Gastrocnemius medialis (tissue), 4 donors: ENCODE measurements at places on chromosomes 1 and 21. TPM values are rescaled to one million over a fixed set of nuclear protein-coding genes. Genes with fewer than 3 reads are reported as not detected.

DNA sequence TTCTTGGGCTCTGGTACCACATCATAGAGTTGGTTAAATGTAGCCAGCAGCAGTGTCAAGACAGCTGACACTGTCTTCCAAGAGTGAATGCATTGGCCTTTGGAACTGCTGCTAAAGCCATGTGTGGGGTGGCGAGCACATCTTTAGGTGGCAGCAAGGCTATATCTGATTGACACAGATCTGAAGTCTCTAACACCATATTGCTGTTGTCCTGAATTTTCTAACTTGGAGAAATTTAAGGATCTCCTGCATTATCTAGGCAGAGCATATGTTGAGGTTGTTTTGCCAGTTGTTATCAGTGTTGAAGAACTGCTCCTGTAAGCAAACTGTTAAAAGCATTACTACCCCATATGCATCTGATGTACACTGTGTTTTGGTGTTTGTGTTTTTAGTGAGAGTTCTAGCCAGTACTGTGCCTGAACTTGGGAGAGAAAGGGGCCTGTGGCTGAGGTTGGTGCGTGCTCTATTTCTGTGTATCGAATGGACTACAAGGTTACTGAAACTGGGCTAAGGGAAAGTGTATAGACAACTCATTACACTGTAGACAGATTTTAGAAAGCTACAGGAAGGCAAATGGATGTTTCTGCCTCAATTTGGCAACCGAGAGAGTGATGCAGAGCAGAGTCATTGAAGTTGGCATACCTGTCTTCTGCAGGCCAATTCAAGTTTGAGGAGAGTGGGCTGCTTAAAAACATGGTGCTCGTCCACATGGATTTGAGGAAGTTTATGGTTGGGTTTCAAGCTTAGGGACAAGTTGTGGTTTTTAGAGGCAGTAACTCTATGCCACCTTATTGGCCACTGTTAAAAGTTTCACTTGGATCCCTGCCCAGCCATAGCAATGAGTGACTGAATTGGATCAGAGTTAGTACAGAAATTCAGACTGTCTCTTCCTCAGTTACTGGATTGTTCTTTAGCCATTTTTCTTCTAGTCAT lies 16.9 kb downstream of the DYRK3 start:
- peaks cover 3% of the 10 kb centered on the region for H3K4me1 ChIP-seq
- no peaks in the 10 kb centered on the region for H3K36me3 ChIP-seq
- no peak overlapping the region for H3K4me3 ChIP-seq
- no peak overlapping the region for H3K27ac ChIP-seq

DNA sequence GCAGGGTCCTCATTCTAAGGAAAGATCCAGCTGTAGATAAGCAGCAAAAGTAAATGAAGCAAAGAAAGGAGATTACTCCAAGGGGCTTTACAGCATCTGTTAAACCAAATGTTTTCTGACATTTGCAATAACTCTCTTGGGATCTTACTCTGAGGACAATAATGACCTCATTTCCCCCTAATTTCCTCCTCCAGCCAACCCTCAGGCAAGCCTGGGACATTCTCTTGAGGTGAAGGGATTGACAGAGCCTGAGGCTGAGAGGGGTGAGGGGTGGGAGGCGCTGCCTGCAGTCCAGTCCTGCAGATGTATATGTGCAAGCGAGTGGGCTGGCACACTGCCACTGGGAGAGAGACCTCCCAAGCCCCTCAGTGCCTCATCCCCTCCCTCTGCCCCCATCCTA lies 40.5 kb upstream of the NEK2 start:
- DNase-seq, result no peak
- H3K4me1 ChIP-seq, result no peaks in the 10 kb centered on the region
- no peak overlapping the region for H3K4me3 ChIP-seq
- no peaks in the 10 kb centered on the region for H3K36me3 ChIP-seq
- no peak overlapping the region for H3K27ac ChIP-seq

Gene MAB21L3
- total RNA-seq, result 0.07 TPM

- peak overlapping the region; percentile 78 for H3K27ac ChIP-seq
- H3K4me1 ChIP-seq, result peaks cover 5% of the 10 kb centered on the region
- no peaks in the 10 kb centered on the region for H3K27me3 ChIP-seq
- peak overlapping the region; percentile 47 for H3K4me3 ChIP-seq
Observed at GRCh38 chr1:172143384-172144055, 277.0 kb upstream of the C1orf105 start.

DNA sequence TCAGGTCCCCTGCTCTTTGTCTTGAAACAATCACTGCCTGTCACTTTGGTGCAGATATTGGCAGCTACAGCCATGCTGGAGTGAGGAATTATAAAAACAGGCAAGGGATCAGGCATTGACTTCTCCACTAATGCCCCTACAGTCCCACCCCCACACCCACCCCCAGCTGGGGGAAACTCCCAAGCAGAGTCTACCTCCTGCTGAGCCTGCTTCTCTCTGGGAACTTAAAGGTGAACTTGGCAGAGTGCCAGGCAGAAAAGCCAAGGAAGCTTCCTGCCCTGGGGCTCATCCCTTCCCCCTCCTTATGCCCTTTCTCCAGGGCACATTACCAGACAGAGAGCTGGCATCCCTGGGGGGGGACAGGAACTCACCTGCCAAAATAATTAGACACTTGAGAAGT lies 6.7 kb downstream of the NCMAP start:
- H3K27me3 ChIP-seq, result peaks cover 5% of the 10 kb centered on the region
- peaks cover 5% of the 10 kb centered on the region for H3K4me1 ChIP-seq
- DNase-seq, result no peak
- H3K4me3 ChIP-seq, result no peak overlapping the region
- H3K36me3 ChIP-seq, result no peaks in the 10 kb centered on the region

- H3K4me3 ChIP-seq, result no peak overlapping the region
- no peak overlapping the region for H3K27ac ChIP-seq
- H3K27me3 ChIP-seq, result no peaks in the 10 kb centered on the region
- peak; percentile 52 for DNase-seq
- H3K36me3 ChIP-seq, result no peaks in the 10 kb centered on the region
Observed at GRCh38 chr1:209601809-209602657, 18.5 kb downstream of the CAMK1G start.

DNA sequence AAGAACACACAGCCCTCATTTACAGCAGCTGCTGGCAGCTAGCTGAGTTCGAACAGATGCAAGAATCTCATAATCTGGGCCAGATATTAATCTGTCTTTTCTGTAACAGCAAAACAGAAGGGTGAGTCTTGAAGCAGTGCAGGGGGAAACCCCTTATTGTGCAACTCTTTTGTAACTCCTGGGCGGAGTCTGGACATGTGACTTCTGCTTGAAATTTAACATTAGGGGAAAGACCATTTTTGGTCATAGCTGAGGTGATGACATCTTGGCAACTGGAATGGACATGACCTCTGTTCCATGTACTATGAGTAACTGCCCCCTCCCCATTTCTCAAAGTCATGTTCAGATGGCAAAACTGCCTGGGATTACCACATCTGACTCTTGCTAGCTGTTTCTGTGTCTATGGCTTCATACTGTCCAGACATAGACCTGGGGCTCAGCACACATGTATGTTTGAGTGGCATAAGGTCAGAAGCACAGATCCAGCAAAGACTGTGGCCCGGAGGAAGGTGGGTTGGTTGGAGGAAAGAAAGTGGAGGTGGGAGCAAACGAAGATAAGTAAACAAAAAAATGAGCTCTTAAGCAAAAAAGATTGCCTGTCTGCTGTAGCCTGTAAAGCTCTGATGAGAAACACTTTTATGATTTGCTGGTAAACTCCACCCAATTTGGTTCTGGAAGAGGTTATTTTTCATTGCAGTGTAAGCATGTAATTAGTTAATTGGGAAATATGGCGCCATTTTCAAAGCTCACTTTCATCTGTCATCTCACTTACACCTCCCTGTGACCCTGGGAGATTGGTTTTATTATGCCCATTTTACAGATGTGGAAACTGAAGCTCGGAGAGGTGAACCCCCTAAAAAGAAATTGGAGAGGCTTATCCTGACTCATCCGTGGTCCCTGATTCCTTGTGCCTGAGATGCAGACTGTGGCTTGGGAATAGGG lies 26.1 kb downstream of the ETS2 start:
- no peak overlapping the region for H3K4me3 ChIP-seq
- H3K27me3 ChIP-seq, result no peaks in the 10 kb centered on the region
- peaks cover 9% of the 10 kb centered on the region for H3K4me1 ChIP-seq
- no peaks in the 10 kb centered on the region for H3K36me3 ChIP-seq
- peak; percentile 83 for DNase-seq

Gene OTUD3
- total RNA-seq, result 4.2 TPM

DNA sequence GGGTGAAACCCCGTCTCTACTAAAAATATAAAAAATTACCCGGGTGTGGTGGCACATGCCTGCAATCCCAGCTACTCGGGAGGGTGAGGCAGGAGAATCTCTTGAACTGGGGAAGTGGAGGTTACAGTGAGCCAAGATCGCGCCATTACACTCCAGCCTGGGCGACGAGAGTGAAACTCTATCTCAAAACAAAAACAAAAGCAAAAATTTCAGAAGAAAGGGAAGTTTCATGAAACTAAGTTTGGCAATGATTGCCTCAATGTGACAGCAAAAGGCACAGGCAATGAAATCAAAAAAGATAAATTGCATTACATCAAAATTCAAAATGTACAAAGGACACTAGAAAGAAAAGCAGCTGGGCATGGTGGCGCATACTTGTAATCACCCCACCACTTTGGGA lies 40.1 kb downstream of the BTF3L4 start:
- no peaks in the 10 kb centered on the region for H3K36me3 ChIP-seq
- no peak overlapping the region for H3K4me3 ChIP-seq
- no peak overlapping the region for H3K27ac ChIP-seq

GRCh38 chr1:77614037-77614436 lies 68.4 kb downstream of the ZZZ3 start:
- H3K27me3 ChIP-seq, result no peaks in the 10 kb centered on the region
- no peak overlapping the region for H3K4me3 ChIP-seq
- no peak overlapping the region for H3K27ac ChIP-seq
- no peaks in the 10 kb centered on the region for H3K4me1 ChIP-seq
- no peaks in the 10 kb centered on the region for H3K36me3 ChIP-seq

Gene APP
- total RNA-seq, result 45.8 TPM

Gene ACTL8
- total RNA-seq, result not detected

DNA sequence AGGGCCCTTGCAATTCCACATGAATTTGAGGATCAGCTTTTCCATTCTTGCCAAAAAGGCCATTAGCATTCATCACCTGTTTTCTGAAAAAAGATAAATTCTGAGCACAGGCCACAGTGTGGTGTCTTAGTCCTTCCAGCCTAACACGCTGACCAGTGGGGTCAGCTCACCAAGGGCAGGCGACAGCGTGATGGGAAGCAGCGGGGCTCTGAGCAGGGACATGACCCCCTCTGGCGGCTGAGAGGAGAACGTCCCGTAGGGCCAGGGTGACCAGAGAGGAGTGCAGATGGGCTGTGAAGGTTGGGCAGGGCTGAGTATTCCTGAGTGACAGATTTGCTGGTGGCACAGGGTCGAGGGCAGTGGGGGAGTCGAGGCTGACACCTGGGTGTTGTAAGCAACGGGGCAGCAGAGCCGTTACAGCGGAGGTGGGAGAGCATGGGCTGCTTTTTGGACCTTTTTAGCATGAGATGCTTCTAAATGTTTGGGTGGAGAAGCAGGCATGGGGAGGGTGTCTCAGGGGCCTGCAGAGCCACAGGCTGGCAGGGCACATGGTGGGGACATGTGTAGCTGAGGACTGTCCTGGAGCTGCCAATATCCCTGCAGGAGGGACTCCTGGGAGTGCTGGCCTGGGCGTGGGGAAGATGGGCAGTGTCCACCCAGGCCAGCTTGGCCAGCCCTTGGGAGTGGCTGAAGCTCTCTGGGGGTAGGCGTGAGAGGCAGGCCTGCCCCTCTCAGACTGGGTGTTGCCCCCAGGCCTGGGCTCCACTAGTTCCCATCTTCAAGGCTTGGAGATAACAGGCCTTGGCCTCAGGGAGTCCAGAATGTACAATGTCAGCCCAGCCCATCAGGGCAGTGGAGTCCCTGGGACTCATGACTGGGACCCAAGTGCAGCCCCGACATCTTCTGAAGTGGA lies 8.6 kb upstream of the CALML6 start:
- DNase-seq, result peak; percentile 84
- no peak overlapping the region for H3K4me3 ChIP-seq
- H3K27ac ChIP-seq, result peak overlapping the region; percentile 4
- H3K27me3 ChIP-seq, result no peaks in the 10 kb centered on the region

GRCh38 chr1:98053471-98054366 lies 132.9 kb upstream of the DPYD start:
- H3K4me1 ChIP-seq, result peaks cover 4% of the 10 kb centered on the region
- no peak for DNase-seq
- H3K4me3 ChIP-seq, result peak overlapping the region; percentile 57
- no peak overlapping the region for H3K27ac ChIP-seq

Gene PCP4
- total RNA-seq, result not detected

Gene G0S2
- total RNA-seq, result 46.8 TPM

DNA sequence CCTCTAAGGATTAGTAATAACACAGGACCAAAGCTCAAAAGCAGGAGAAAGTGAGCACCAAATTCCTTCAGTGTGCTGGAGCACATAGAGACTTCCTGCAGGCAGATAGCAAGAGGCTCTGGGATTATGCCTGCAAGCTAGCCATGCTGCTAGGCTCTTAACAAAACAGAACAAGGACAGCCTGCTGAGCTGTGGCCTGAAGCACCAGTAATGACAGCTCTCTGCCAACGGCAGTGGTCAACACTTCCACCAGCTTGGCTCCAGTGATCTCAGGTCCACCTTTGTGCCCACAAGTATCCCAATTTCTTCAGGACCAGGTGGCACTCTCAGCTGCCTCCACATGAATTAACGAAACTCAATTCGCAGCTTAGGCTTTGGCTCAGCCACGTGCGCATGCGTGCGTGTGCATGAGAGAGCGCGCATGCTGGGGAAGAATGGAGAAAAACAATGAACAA lies 64.2 kb downstream of the SLC45A1 start:
- peaks cover 98% of the 10 kb centered on the region for H3K4me1 ChIP-seq
- H3K4me3 ChIP-seq, result no peak overlapping the region
- DNase-seq, result no peak
- H3K36me3 ChIP-seq, result no peaks in the 10 kb centered on the region

DNA sequence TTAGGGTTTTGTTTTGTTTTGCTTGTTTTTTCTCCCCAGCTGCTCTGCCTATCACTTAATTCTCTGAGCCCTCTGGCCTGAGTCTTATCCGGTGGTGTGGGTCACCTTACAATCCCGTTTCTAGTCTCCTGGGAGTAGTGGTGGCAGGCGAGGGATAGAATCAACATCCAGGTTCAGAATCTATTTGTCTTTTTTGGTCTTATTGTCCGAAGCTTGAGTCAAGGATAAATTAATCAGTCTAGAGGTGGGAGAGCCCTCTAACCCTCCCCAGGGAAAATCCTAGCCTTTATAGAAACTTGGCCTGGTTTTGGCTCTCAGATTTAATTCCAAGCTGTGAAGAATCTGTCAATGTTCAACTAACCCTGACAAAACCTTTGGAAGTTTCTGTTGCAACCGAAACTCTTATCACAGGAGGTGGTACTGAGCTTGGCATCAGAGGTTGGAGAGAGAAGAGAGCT lies 246.3 kb downstream of the FGGY start:
- peak overlapping the region; percentile 42 for H3K27ac ChIP-seq
- H3K36me3 ChIP-seq, result no peaks in the 10 kb centered on the region
- H3K4me3 ChIP-seq, result no peak overlapping the region
- no peaks in the 10 kb centered on the region for H3K27me3 ChIP-seq
- H3K4me1 ChIP-seq, result peaks cover 32% of the 10 kb centered on the region
- DNase-seq, result no peak

Gene LCE1B
- not detected for total RNA-seq

- H3K27ac ChIP-seq, result no peak within 1 kb of the TSS
- peak within 1 kb of the TSS; percentile 5 for H3K4me3 ChIP-seq
- peaks cover 16% of the 10 kb centered on the region for H3K4me1 ChIP-seq
- H3K36me3 ChIP-seq, result no peaks in the 10 kb centered on the region
- DNase-seq, result no peak
Observed at GRCh38 chr1:6424619-6425593, at the start of gene ESPN. Gene ESPN, plus strand, starts transcription at chr1:6424776. Its CDS starts 180 bp downstream, at chr1:6424956.

Gene ASTN1
- 0.10 TPM for total RNA-seq

- H3K27ac ChIP-seq, result peak overlapping the region; percentile 23
- peaks cover 9% of the 10 kb centered on the region for H3K27me3 ChIP-seq
- peak overlapping the region; percentile 45 for H3K4me3 ChIP-seq
- no peaks in the 10 kb centered on the region for H3K4me1 ChIP-seq
Observed at GRCh38 chr1:186679924-186680244, 339 bp downstream of the PTGS2 start.
